ENCODE measurements at places on chromosomes 6 and 20.

DNA sequence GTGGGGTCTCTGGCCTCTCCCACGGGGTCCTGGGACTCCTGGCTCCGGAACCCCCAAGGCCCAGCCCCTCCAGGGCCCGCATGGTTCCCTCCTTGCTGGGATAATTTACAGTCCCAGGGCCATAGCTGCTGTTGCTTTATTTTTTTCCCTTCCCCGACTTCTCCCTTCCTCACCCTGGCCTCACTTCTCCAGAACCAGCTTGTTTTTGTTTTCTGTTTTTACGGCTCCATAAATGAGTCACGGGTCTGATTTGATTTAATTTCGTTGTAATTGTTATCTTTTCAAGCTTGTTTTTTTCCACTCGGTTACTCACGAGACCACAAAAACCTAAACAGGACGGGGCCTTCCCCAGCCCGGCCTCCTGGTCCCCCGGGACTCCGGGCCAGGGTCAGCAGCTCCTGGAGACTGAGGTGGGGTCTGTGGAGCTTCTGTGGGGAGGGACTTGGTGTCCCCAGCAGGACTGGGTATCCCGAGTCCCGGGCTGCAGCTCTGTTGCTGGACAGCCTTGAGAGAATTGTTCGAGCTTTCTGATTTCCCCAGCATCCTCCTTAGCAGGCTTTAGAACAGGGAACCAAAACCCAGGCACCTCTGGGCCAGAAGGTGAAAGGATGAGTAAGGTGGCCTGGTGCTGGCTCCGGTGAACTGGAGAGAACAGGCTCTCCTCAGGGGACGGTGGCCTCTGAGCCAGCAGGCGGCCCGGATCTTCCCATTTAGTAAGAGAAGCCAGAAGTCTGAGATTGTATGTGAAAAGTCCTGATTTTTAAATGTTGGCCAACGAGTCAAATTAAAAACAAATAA is 94.9 kb downstream of the CEBPB start:
- DNase-seq, result no peak

- DNase-seq, result no peak
These were observed 79.0 kb upstream of the EEF1E1 start for GRCh38 chr6:8181160-8181881.

GRCh38 chr20:35012227-35013069 is 56.8 kb downstream of the MYH7B start:
- DNase-seq, result no peak

GRCh38 chr20:15699431-15700146 is 873.7 kb downstream of the KIF16B start:
- DNase-seq, result no peak

DNA sequence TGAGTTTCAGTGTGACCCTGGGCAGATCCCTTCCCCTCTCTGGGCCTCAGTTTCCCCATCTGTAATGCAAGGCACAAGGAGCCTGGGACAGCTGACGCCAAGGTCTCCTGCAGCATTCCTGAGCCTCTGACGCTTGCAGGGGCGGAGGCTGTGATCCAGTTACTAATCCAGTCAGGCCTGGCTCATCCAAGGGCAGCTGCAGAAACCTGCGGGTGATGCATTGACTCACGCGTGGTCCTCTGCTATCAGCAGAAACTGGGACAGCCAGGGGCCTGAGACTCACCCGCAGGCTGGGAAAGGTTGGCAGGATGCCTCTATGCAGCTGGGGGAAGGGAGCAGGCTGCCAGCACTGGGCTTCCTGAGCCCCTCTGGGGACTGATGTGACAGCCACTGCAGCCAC is 65.0 kb upstream of the SIRPA start:
- no peak for DNase-seq

DNA sequence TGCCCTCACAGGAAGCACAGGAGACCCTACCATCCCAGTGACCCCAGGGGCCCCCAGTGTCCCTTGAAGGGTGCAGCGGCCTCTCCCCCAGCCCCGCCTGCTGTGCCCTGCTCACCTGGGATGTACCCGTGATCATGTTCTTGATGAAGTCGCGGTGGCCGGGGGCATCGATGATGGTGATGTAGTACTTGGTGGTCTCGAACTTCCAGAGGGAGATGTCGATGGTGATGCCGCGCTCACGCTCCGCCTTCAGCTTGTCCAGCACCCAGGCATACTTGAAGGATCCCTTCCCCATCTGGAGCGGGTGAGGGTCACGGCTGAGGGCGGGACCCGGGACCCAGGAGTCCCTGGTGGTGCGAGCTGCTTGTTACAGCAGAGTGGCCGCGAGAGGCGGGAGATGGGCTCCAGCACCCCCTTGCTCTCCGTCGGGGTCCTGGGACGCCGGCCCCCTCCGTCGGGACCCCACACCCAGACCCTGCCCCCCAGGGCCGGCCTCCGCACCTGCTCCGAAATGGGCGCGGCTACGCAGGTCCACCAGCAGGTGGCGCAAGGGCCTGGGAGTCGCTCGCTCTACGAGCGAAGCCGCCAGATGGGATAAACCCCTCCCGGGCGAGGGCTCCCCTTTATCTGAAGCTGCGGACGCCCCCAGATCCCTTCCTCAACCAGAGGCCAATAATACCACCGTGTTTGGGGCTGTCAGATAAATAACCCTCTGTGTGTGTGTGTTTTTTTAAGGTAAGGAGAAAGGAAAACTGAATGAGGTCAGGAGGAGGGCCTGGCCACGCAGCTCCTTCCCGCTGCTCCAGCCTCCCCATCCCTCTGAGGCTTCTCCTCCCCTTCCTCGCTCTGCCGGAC is 2.9 kb downstream of the EEF1A2 start:
- no peak for DNase-seq

GRCh38 chr6:150165020-150165702 is 22.3 kb downstream of the PPP1R14C start:
- no peak for DNase-seq

GRCh38 chr6:111533087-111533784 is 50.2 kb upstream of the REV3L start:
- DNase-seq, result no peak

- DNase-seq, result no peak
These were observed 83.2 kb upstream of the FOXC1 start for GRCh38 chr6:1526398-1527072.

- DNase-seq, result no peak
These were observed 35.2 kb downstream of the NDUFAF5 start for GRCh38 chr20:13819885-13820645.

DNA sequence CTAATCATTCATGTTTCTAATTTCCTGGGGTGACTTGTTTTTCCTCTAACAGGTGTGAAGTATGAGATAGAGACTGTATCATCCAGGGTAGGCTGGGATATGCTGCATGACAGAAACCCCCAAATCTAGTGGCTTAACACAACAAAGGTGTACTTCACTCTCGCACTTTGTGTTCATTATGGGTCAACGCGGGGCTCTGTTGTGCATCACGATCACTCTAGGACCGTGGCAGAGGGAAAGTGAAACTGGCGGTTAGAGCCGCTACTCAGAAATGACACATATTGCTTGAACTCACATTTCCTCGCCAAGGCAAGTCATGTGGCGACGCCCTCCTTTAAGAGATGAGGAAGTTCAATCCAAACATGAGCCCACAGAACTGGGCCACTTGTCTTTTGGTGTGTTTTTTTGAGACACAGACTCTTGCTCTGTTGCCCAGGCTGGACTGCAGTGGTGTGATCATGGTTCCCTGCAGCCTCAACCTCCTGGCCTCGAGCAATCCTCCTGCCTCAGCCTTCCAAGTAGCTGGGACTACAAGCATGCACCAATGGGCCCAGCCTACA is 41.3 kb downstream of the PCNA start:
- no peak for DNase-seq

DNA sequence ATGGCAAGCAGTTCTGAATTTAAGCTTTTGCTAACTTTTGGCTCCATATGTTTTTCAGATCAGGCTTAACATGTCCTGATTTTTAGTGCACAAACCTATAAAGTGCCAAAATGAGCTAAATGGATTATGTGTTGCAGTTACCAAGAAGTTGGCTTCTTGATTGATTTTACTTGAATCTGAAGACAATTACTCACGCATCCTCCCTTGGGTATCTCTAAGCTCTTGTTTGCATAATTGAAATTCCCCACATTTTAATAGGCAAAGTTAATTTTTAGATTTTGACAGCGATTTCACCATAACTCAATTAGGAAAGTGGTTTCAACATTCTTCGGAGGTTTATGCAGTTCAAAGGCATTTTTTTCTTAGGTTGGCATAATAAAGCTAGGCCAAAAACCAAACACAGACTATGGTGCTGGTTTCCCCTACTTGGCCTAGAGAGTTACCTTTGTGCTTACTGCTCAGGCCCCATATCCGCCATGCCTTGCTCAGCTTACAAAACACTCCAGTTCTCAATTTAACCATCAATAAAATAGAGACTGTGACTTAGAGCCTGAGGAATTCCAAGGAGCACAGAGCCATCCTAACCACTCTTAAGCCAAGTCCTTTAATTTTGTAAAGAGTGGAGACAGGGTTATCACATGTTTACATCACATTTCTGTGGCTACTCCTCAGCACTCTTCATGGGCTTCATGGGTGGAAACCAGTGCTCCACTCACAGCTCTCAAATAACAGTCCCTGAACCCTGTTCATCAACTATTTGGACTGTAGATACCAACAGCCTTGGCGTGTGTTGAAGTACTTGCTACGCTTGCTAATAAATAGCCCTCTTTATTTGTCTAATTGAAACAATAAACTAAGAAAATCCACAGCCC is 32.1 kb downstream of the LAMA4 start:
- no peak for DNase-seq

DNA sequence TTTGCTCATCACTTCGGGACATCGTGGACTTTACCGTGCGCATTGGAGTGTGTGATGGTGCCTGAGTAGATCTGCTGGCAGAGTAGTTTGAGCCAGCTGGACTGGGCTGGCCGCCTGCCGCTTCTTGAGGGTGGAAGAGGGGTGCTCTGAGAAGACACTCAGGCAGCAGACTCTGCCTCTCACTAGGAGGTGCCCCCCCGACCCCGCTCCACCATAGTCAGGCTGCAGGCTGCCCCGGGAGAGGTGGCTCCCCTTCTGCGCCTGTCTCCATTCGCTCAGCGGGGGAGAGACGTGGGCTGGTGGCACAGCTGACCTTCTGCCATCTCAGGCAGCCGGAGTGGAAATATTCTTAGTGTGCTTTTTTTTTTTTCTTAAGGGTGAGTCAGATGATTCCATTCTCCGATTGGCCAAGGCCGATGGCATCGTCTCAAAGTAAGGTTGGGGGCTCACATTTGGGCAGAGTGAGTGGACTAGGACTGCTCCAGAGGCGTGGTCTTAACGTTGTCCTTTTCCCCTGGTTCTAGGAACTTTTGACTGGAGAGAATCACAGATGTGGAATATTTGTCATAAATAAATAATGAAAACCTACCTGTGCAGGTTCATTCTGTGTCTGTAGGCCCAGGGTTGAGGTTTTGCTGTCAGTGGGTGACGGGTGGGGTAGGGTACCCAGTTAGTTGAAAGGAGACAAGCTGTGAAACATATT is 1.2 kb downstream of the RPS21 start:
- no peak for DNase-seq

- no peak for DNase-seq
These were observed 735.6 kb downstream of the EPHA7 start for GRCh38 chr6:92683748-92684147.

- no peak for DNase-seq
These were observed 252.1 kb downstream of the DOK5 start for GRCh38 chr20:54727490-54727889.

DNA sequence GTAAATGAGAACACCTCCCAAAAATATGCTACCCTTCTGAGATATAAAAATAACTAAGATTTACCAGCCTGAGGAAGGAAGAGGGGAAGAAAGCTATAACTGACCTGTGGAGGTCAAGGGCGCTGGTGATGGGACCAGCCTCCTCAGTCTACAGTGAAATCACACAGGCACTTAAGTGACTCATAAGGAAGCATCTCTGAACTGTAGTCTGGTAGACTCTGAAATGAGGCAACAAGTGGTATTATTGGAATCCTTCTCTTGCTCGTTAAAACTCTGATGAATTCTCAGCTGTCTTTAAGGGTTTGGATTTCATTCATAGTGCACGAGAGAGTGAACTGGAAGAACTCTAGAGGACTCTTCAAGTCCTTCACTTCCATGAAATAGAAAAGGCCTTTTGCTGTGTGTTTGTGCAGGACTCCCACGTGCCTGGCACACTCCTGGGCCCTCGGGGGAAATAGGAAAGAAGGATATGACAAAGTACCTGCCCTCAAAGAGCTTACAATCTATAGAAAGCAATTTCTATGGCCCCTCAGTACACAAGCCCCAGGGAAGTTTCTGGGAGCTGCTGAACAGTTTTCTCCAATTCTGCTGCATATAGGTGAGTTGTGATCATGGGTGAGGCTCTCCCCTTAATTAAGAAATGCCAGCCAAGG is 231.8 kb upstream of the RREB1 start:
- DNase-seq, result no peak

- DNase-seq, result no peak
These were observed 24.0 kb downstream of the SYNJ2 start for GRCh38 chr6:158005626-158006180.

- no peak for DNase-seq
These were observed 493.5 kb downstream of the TFAP2A start for GRCh38 chr6:9921366-9921765.

DNA sequence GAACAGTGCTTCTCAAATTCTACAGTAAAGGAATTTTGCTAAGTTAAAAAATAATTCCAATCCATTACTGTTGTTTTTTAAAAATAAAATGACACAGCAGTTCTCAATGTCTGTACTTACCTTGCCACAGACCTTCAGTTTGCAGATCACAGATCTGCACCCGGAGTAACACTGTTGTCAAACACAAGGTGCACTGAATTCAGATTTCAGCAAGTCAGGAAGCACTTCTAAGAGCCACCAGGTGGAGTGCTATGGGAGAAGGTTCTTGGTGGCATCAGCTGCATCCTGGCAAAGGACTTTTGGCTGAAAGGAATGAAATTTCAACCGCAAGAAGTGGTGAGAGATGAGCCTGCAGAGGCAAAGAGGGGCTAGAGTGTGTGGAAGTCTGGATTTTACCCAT is 17.4 kb downstream of the RSPH4A start:
- no peak for DNase-seq

- DNase-seq, result no peak
These were observed 58.4 kb downstream of the DLGAP4 start for GRCh38 chr20:36364506-36364905.

GRCh38 chr6:134729561-134729960 is 220.3 kb downstream of the ALDH8A1 start:
- DNase-seq, result no peak

DNA sequence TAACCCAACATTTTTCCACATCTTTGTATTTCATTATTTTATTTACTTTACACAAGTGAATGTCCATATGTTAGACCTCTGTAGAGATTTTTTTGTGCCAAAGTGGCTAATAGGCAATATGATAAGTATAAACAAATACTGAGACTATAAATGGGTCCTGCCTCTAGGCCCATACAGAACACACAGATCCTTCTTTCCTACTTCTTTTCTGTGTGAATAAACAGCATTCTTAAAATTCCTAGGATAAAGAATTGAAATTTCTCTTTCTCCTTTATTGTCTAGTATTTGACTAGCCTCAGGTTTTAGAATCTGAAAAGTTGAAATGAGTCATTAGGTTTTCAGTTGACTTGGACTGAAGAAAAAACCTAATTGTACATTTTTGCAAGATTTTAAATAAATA is 46.3 kb upstream of the HS3ST5 start:
- no peak for DNase-seq

GRCh38 chr20:51563486-51564332 is 21.2 kb upstream of the NFATC2 start:
- DNase-seq, result no peak

- DNase-seq, result no peak
These were observed 140.5 kb downstream of the BTBD3 start for GRCh38 chr20:12058216-12058615.

- DNase-seq, result no peak
These were observed 36.1 kb downstream of the CTNNBL1 start for GRCh38 chr20:37729909-37730308.
